ENCODE measurements at places on chromosomes 2 and 18.

- no peak for DNase-seq
These were observed 73.1 kb downstream of the TMEM185B start for GRCh38 chr2:120150040-120150482.

DNA sequence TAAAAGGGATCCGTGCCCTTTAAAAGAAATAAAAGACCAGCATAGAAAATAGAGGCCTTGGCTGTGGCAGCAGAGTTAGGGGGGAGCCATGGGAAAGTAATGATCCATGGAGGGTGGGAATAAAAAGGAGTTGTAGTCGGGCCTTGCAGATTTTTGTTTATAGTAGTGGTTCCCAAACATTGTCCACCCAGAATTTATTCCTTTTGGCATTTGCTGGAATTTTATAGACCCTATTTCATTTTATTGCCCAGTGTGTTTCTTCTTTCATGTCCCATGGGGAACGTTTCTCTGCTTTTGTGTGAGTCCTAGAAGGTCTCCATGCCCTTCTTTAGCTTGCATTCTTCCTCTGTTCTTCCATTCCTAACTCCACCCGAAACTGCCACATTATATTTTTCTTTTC, 222.2 kb downstream of the LTBP1 start:
- no peak for DNase-seq

DNA sequence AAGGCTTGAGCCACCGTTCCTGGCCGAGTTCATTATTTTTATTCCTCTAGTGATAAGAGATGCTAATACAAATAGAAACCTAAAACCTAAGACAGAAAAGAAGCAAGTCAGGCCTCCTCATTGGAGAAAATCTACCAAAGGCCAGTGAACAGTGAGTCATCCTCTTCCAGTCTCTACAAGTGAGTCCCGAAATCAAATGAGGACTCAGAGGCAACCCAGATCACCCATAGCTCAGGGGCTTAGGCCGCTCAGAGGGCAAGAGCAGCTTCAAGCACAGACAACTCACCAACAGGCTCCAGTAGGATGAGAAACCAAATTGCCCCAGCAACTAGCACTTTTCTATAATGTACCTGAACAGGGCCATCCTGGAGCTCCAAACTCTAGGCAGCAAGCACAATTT, 42.7 kb upstream of the ACMSD start:
- DNase-seq = no peak

DNA sequence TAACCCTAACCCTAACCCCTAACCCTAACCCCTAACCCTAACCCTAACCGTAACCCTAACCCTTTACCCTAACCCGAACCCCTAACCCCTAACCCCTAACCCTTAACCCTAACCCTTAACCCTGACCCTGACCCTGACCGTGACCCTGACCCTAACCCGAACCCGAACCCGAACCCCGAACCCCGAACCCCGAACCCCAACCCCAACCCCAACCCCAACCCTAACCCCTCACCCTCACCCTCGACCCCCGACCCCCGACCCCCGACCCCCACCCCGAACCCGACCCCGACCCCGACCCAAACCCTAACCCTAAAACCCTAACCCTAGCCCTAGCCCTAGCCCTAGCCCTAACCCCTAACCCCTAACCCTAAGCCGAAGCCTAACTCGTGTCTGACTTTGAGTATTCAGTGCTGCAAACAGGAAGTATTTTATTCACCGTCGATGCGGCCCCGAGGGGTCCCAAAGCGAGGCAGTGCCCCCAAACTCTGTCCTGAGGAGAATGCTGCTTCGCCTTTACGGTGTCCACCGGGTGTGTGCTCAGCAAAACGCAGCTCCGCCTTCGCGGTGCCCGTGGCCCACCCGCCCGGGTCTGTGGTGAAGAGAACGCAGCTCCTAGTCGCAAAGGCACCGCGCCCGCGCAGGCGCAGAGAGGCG, 36.0 kb downstream of the FAM110C start:
- DNase-seq = peak; percentile 45

- DNase-seq = peak; percentile 75
These were observed 185.1 kb upstream of the LHCGR start for GRCh38 chr2:48940606-48941005.

All from lung (tissue), 17 donors.